ENCODE measurements at places on chromosomes 16 and 17.
A peak's percentile ranks its signal among the peaks of the same experiment; 100 is the strongest.

GRCh38 chr17:18187226-18187625 lies 3.6 kb downstream of the ALKBH5 start:
- DNase-seq: no peak

- peak; percentile 91 for DNase-seq
Measured at GRCh38 chr16:67884684-67885083, at the start of gene NRN1L. NRN1L (plus strand) TSS chr16:67884885; CDS start chr16:67884904, 19 bp downstream.

DNA sequence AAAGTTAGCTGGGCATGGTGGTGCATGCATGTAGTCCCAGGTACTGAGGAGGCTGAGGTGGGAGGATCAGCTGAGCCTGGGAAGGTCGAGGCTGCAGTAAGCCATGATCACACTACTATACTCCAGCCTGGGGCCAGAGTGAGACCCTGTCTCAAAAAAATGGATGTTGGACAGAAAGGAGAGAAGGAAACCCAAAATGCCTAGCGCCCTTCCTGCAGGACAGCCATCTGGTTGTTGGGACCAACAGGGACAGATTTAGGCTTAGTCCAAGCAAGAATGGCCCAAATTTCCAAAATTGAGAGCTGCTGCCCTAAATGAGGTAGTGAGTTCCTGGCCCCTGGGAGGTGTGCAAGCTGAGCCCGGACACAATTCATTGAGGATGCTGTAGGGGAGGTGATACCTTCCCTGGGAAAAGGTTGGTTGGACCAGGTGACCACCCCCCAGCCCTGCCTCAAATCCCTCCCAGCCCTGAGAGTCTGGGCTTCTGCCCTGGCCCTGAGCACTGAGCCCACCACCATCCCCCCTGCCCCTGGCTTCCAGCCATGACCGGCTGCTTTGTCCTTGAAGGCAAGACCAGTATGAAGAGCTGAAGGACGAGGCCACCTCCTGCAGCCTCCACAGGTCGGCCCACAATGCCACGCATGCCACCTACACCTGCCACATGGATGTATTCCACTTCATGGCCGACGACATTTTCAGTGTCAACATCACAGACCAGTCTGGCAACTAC lies 35.1 kb downstream of the IL21R start:
- DNase-seq: no peak

GRCh38 chr16:50059111-50059510 lies 6.7 kb upstream of the HEATR3 start:
- no peak for DNase-seq

Measured in nephron progenitor cell (in vitro differentiated cells).